ENCODE measurements at places on chromosomes 3 and 15.

GRCh38 chr15:37219211-37219701 lies 118.9 kb upstream of the MEIS2 start:
- no peak for DNase-seq

DNA sequence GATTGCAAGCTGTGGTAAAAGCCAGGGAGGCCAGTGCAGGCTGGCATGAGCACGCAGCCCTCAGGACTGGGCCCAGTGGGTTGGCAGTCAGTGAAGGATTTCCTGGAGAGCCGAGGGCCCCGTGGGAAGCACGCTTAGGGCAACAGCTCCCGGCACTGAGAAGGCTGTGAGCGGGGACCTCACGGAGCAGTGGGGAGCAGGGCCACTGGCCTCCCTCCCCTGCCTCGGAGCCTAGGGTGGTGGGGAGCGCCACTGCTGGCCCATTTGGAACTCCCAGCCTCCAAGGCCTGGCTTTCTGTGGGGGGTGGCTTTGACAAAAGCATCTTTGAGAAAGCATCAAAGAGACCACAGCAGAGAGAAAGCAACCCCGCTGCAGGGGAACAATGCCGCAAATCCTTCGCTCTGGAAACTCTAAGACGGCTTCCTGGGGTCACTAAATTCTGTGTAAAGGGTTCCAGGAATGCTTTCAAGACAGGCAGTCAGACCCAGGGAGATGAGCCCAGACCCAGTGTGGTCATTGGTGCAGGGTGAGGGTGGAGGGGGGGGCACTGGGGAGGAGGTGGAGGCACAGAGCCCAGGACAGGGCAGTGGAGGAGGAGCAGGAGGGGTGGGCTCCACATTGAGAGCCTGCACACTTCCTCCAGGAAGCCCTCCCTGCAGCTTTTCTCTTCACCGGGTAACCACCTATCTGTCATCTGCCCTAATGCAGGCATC lies 9.5 kb upstream of the APBA2 start:
- no peak for DNase-seq

- no peak for DNase-seq
Observed at GRCh38 chr3:38392604-38393163, 46.1 kb downstream of the XYLB start.

GRCh38 chr3:56883828-56884227 lies 82.1 kb upstream of the ARHGEF3 start:
- no peak for DNase-seq
